ENCODE measurements at places on chromosomes 7 and 10.

GRCh38 chr10:46226232-46226631, 60.6 kb upstream of the ANTXRL start:
- peak; percentile 47 for DNase-seq

DNA sequence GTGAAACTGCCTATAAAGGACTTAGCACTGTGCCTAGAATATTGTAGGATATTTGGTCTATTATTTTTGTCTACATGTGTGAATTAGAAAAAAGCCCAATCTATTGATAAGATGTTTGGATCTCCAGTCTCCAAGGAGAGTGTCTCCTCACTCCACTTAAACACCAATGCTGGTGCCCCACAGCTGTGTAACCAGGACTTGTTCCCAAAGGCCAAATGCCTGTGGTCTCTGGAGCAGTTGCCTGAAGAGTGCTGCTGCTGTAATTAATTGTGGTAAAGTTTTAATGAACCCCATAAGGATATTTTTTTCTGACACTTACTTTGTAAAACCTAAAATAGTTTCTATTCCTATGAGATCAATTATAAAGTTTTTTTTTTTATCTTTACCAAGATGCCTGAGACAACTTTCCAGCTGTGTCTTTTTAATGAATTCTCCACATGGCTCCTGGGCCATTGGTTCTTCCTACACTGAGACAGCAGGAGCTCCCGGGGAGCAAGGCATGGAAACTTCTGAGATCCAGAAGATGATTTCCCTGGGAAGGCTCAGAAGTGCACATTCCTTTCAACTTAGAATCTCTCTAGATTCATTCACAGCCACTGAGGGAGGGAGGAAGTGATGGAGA, 11.2 kb upstream of the OR2A5 start:
- DNase-seq: no peak

GRCh38 chr10:111085690-111086353, 9.0 kb downstream of the ADRA2A start:
- DNase-seq: no peak

DNA sequence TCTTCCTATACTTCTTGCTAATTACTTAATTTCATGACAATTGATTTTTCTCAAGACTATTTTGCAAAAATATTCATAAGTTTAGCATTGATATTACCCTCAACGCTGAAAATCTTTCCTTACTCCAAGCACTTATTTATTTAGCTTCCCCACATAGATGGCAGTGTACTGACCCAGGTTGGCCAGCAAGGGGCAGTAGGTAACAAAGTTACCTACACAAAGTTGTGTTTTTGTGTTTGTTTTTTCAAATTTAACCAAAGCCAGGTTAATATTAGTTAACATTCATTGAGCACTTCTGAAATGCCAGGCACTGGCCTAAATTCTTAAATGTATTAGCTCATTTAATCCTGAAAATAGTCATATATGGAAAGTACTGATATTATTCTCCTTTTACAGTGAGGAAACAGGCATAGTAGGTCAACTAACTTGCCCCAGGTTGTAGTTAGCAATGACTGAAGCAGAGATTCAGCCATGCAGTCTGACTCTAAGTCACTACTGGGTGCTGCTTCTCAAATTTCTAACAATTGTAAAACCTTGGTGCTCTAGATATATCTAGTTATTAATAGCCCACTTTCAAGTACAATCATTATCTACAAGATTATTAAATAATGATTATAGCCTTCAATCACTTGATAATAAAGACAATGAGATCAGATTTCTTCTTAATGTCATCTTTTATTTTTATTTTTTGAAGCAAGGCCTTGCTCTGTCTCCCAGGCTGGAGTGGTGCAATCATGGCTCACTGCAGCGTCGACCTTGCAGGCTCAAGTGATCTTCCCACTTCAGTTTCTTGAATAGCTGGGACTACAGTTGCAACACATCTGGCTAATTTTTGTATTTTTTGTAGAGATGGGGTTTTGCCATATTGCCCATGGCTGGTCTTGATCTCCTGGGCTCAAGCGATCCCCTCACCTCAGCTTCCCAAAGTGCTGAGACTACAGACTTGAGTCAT, 5.8 kb upstream of the GGCT start:
- DNase-seq: peak; percentile 70

- DNase-seq: no peak
Observed at GRCh38 chr10:29802171-29802570, 167.4 kb upstream of the SVIL start.

GRCh38 chr7:21367081-21367480, 60.8 kb upstream of the SP4 start:
- no peak for DNase-seq

DNA sequence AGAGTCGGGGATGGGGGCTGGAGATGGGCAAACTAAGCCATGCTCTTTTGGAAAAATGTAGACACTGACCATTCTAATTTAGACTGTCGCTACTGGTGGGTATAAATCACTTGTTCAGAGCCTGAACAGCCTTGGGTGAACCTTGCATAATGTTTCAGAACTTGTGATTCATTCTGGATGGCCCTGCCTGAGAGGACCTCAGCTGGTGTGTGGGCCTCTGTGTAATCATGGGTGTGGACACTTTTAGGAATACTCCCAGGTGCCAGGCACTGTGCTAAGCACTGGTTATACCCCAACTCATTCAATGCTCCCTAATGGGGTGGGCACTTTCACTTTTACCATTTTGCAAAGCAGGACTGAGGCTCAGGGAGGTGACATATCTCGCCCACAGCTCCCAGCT, 26.8 kb upstream of the TM9SF3 start:
- DNase-seq: no peak
